ENCODE measurements at places on chromosomes 13 and 19.

DNA sequence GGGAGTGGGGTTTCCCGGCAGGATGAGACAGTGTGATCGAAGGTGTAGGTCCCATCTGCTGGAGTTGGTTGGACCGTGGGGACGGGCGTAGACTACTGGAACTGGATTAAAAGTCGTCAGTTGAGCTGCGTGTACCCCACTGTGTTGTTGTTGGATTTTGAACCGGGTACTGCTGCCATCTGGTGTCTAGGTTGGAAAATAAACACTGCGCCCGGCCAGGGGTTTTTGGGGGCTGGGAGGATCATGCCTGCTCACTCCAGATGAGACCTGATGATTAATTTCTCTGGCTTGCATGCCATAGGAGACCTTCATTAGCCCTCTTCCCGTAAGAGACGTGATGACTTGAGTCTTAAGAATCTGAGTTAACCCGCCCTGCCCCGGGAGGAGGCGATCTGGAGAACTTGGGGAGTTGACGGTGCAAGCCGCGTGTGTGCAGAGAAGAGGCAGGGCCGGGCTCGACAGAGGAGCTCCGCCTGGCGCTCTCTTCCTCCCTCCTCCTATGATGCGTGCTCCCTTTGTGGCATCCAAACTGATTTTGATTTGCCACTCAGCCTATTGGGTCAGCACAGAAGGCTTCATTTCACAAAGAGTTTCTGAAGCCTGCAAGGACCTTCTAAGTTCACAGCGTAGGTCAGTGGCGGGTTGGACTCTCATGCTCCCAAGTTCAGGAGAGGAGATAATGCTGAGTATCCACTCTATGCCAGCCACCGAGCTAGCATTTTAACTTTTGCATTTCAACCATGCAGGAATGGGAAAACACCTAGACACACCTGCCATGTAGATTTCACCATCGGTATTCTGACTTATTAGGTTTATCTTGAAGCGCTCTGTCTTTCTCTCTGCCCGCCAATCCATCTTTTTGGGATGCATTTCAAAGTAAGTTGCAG is 2.7 kb downstream of the UHRF1 start:
- no peak for DNase-seq

- DNase-seq = no peak
These were observed 64.5 kb upstream of the ZNF724 start for GRCh38 chr19:23314505-23315251.

DNA sequence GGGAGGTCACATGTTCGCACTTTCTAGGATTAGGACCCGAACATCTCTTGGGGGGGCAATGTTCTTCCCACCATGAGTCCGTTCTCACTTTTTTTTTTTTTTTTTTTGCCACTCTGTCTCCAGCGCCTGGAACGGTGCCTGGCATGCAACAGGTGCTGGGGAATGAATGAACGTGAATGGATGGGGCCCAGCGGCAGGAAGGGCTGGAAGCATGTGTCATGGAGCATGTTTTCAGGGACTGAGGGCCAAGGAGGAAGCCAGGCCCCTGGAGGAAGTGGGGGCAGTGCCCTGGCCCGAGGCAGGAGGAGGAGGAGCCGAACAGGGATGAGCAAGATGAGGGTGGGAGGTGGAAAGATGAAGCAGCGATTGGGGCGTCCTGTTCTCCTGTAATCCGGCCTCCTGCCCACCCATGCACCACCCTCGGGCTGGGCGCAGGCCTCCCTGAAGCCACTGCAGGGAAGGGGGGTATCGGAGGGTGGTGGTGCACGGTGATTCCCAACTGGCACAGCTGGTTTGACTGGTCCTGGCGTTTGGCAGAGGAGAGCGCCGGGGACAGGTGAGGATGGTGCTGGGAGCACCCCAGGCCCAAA is 8.8 kb upstream of the SULT2B1 start:
- DNase-seq = no peak

DNA sequence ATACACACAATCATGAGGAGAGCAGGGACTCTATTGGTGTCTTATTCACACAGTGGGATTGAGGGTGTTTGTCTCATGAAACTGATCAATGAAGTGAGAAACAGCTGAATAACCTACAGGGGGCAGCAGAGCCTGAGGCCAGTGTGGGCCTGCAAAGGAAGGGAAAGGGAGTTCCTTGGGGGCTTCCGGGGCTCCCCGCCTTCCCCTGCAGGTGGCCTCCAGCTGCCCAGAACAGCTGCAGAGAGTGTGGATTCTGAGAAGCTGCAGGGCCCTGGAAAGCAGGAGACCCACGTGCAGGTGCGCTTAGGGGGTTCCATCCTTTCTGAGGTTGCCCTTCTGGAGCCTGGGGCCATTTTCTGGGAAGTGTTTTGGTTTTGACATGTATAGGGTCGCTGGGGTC is 20.1 kb downstream of the ZNF763 start:
- no peak for DNase-seq

DNA sequence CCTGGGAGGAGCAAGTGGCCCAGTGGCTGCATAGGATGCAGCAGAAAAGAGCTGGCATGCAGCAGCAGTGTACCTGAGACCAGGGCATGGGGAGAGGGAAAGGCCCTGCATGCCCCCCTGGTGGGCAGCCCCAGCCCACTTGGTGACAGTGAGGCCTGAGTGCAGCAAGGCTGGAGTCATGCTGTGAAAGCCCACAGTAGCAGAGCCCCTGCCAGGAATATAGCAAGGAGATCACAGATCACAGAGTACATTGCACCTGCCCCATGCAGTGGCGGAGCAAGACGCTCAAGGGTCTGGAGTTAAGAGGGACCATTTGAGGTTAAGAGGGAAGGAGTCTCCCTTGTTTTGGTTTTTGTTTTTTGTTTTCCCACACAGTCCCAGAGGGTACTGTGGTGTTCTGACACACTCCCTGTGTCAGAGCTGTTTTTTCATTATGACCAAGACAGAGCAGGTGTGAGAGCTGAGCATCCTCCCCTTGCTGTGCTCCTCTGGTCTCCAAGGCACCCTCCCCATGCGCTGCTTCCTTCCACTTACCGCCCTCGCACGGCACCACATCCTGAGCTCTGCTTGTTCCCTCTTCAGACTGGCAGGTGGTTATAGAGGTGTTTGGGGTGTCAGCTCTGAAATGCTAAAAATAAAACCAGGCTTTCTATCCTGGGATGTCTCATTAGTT is 85.0 kb upstream of the UBL3 start:
- no peak for DNase-seq

GRCh38 chr13:52450793-52451116 is 321 bp upstream of the VPS36 start:
- DNase-seq = no peak

DNA sequence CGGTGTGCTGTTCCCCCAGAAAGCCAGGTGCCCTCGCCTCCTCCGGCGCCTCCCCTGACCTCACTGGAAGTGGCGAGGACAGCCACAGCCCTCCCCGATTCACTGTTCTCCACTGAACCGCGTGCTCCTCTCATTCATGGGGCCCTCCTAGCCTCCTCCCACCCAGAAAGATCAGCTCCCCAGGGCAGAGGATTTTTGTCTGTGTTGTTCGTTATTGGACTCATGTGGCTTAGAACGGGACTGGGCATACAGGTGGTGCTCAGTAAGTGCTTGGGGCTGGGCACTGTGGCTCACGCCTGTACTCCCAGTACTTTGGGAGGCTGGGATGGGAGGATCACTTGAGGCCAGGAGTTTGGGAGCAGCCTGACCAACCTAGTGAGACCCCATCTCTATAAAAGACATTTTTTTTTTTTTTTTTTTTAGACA is 3.8 kb downstream of the PRTN3 start:
- no peak for DNase-seq

GRCh38 chr19:3359015-3359918 is 7.1 kb upstream of the NFIC start:
- DNase-seq = no peak

DNA sequence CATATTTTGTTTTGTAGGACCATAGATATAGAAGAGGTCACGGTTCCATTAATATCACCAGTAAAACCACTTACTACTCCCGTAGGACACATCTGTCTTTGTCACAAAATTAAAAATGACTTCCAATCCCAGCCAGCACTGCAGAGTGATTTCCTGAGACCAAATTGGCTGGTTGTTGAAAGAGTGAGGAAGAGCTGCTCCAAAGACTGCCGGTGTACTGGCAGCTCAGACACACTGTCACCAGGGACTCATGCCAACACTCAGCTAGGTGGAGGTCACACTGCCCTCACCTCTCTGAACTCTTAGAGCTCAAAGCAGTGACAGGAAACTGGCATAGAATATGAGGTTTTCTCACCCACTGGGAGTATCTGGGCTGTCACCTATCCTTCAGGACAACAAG is 52.1 kb downstream of the FLT1 start:
- DNase-seq = no peak

GRCh38 chr19:46866407-46867136 is 5.8 kb downstream of the ARHGAP35 start:
- DNase-seq = no peak

DNA sequence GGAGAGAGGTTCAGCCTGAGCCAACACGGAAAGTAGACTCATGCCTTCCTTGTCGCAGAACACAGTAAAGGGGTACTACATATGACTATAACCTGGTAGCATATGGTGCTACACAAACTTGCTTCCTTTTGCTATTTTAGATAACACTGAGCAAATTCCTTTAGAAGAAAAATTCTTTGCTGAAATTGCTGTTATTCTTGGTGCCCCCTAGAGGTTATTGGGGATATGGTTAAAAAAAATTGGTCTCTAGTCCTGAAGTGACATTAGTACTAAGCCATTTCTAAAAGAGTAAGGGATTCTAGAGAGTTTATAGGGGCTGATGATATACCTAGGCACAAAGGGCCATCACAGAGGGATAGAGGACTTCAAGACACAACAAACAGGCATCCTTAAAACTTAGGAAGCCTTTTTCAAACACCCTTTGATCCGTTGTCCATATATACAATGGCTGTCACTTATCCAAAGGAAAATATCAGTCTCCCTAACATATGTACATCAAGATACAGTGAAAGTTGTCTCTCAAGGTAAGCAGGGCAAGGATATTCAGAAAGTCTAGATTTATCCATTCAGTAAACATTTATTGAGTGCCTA is 13.9 kb upstream of the HS6ST3 start:
- no peak for DNase-seq
